ENCODE measurements at places on chromosomes 2 and 18.

- DNase-seq, result no peak
Observed at GRCh38 chr18:56542476-56542875, 95.9 kb downstream of the TXNL1 start.

DNA sequence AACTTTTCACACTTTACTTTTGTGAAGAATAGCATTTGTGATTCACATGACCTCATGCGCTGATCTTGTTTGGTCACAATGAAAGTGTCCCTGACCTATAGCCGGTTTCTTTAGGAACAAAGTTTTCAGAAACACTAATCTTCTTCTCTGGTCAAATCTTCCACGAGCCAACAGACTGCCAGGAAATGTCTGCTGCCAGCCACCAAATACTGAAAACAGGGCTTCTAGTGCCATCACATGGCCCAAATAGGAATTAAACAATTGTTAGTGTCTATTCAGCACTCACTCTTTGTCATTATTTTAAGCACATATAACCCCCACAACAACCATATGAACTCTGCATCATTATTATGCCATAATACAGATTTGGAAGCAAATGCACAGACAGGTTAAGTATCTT lies 286.5 kb upstream of the SYT4 start:
- DNase-seq, result peak; percentile 51

- DNase-seq, result no peak
Observed at GRCh38 chr2:111165084-111165483, 44.4 kb downstream of the BCL2L11 start.

GRCh38 chr2:108199726-108200125 lies 40.0 kb upstream of the SULT1C3 start:
- no peak for DNase-seq

DNA sequence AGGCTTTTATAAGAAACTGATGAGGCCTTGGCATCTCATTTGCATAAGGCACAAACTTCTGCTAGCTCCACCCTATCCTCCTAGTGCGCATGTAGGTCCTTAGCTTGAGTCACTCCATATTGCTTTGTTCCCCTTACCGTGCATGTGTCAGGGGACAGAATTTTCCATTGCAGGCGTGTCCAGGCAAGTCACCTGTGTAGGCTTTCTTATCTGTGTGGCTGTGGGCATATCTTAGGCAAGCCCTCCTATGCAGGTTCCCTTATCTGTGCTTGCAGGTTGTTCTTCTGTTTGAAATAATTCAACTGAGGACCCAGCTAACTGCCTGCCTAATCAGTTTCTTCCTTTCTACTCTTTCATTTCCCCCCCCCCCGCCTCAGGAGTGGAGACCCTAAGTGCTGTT lies 63.3 kb upstream of the CDCA7 start:
- no peak for DNase-seq

GRCh38 chr2:181628590-181629585 lies 28.0 kb downstream of the CERKL start:
- DNase-seq, result no peak

- no peak for DNase-seq
Observed at GRCh38 chr2:8558096-8558495, 123.8 kb upstream of the ID2 start.

DNA sequence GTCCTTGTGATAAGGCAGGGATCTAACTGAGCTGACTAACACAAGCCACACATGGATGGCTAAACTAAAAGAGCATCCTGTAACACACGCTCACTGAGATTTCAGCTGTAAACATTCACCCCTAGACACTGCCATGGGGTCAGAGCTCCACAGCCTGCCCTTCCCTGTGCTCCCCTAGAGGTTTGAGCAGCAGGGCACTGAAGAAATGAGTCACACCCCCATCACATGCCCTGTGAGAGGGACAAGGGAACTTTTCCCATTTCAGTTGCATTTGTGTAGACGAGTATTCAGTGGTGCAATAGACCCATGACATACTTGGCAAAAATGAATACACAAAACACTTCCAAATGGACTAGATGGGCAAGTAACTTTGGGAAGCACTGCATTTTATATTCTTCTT lies 402.4 kb upstream of the LRRTM1 start:
- no peak for DNase-seq

GRCh38 chr18:49819823-49820671 lies 6.7 kb upstream of the ACAA2 start:
- no peak for DNase-seq

DNA sequence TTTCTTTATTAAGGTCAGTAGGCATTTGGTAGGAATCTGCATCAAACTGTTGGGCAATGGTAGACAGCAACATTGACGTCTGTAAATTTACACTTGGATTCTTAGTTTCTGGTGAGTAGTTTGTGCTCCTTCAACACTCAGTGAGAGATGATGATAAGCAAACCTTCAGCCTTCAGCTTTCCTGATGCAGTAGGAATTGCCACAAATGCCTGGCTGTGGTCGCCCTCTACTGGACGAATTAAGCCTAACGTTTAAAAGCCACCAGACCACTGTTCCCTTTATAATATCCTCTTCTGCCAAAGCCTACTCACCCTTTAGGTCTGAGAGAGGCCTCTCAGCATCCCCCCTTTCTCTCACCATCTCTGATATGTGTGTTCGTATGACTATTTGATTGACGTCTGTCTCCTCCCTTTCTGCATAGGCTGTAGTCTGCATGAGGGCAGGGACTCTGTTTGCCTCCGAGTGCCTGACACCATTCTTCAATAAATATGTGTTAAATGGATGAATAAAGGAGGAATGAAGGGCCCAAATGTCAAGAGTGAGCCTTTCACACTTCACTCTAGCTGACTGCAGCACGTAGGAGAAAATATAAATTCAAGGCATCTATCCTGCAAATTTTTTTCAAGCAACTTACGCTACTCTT lies 47.0 kb upstream of the PLEKHM3 start:
- peak; percentile 36 for DNase-seq

GRCh38 chr18:35278969-35279368 lies 11.1 kb downstream of the ZSCAN30 start:
- no peak for DNase-seq

- no peak for DNase-seq
Observed at GRCh38 chr2:1882471-1882870, 138.2 kb upstream of the PXDN start.

DNA sequence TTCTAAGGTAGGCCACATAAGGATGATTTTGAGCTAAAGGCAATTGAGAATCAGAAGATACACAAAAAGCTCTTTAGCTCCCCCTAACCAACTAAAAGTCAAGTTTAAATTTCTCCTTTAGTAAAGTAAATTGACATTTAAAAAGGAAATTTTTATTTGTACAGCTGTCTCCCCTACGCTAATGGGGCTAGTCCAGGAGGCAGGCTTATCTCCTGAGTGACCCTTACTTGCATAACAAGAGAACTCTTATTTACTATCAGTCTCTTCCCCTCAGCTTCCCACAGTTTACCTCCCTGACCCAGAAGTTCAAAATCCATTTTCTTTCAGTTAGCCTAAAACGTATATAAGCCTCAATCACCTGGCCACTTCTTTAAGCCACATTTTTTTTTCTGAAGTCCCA lies 1002.8 kb upstream of the NRXN1 start:
- DNase-seq, result no peak

GRCh38 chr2:65377556-65378192 lies 54.7 kb downstream of the SPRED2 start:
- DNase-seq, result no peak

- no peak for DNase-seq
Observed at GRCh38 chr2:7180638-7181370, 263.6 kb downstream of the RNF144A start.

DNA sequence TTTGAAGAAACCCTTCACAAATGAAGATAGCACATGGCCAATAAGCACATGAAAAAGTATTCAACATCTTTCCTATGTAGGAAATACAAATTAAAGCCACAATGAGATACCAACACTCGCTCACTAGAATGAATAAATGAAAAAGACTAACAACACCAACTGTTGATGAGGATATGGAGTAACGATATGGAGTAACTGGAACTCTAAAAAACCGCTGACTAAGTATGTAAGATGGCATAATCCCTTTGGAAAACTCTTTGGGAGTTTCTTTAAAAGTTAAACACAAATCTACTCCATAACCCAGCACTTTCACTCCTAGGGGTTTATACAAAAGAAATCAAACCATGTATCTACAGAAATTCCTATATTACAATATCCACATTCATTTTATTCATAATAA lies 220.5 kb downstream of the AFF3 start:
- no peak for DNase-seq

DNA sequence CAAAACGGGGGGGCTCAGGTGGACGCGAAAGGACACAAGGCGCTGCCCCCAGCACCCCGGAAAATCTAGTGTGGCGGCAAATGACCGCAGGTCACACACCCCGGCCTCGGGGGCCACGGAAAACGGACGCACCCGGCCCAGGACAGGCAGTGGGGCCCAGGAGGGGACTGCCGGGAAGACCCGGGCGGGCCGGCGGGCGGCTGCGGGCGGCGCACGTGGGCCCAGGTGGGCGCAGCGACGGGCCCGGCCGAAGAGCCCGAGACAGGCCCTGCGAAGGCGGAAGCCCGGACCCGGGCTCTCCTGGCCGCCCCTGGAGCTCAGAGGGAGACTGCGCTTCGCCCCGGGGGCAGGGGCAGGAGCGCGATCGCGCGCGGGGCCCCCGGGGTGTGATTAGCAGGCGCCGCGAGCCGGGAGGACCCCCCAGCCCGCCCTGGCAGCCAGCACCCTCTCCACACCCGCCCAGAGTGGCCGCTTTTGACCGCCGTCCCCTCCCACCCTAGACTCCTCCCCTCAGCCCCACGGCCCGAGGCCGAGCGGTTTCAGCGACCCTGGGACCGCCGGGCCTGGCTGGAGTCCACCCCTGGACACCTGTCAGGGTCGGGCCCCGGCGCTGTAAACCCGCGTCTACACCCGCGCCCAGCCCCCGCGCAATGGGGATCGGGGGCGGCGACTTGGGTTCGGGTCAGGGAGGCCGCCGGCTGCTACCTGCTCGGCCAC lies 773 bp downstream of the MBP start:
- DNase-seq, result peak; percentile 55

Data from NCI-H1092 (cell line).